MG63 (cell line): ENCODE measurements at places on chromosomes 7 and 10. TPM values are rescaled to one million over a fixed set of nuclear protein-coding genes. Genes with fewer than 3 reads are reported as not detected.

- DNase-seq, result peak; percentile 60
Measured at GRCh38 chr10:101050208-101051069, 11.3 kb upstream of the KAZALD1 start.

DNA sequence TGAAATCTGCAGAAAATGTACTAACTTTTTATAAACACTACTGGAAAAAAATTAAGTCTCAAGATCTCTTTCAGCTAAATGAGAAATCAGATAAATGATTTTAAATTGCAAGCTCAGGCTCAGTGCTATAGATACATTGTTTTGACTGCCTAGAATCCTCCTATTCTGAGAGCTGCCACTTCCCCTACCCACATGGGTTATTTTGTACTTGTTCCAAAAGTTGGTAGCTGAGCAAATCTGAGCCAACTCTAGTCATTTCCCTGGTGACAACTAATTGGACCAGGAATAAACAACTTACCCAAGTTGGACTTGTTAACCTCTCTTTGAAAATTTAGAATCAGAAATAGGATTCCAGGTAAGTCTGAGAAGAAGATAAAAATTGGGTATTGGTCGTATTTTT is 202.1 kb downstream of the MBL2 start:
- DNase-seq, result no peak

Gene NEUROD6
- not detected in 2 replicates for total RNA-seq

- DNase-seq, result no peak
Measured at GRCh38 chr10:127343821-127344220, 147.4 kb upstream of the INSYN2A start.
